Type B pancreatic cell (in vitro differentiated cells): ENCODE measurements at places on chromosomes 2 and 18.

- no peak overlapping the region for H3K4me3 ChIP-seq
- H3K36me3 ChIP-seq: no peaks in the 10 kb centered on the region
- H3K4me1 ChIP-seq: no peaks in the 10 kb centered on the region
- H3K27me3 ChIP-seq: no peaks in the 10 kb centered on the region
These were observed 240.2 kb downstream of the FSIP2 start for GRCh38 chr2:185978634-185979407.

DNA sequence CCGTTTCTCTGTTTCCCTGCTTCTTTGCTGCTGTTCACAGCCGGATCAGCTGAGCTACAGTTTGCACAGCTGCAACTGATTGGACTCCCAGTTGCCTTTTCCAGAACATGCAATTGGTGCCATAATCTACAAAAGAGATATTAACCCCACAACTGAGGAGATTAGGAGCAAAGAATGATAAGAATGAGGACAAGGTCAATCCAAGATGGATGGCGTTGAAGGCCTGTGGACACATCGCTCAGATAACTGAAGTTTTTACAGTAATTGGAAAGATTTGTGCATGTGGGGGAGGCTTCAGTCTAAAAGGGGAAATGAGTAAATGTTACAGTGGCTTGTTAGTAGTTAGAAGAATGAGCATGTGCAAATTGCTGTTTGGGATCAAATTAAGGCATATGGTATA, 263.2 kb downstream of the TGIF1 start:
- H3K36me3 ChIP-seq: no peaks in the 10 kb centered on the region
- peaks cover 33% of the 10 kb centered on the region for H3K4me1 ChIP-seq
- DNase-seq: no peak
- H3K27ac ChIP-seq: no peak overlapping the region
- no peaks in the 10 kb centered on the region for H3K27me3 ChIP-seq
- H3K4me3 ChIP-seq: no peak overlapping the region

DNA sequence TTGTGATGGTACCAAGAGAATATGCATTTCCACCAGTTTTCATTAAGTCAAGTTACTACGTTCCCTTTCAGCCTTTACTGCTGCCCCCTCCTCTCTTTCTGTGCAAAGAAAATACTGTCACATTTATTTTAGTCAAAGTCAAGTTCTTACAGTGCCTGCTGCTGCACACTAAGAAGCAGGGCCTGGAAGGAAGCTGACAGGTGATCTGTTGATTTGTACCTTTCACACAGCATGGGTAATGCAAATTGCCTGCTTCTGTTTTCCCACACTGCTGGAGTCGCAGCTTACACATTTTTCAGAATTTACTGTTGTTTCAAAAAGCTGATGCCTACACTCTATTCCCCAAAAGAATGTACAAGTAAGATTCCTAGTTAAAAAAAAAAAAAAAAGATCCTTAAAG, 48.7 kb upstream of the CD226 start:
- no peaks in the 10 kb centered on the region for H3K36me3 ChIP-seq
- H3K4me3 ChIP-seq: no peak overlapping the region
- no peaks in the 10 kb centered on the region for H3K27me3 ChIP-seq
- H3K4me1 ChIP-seq: peaks cover 4% of the 10 kb centered on the region

- DNase-seq: no peak
- peaks cover 11% of the 10 kb centered on the region for H3K36me3 ChIP-seq
- peaks cover 5% of the 10 kb centered on the region for H3K4me1 ChIP-seq
- no peak overlapping the region for H3K27ac ChIP-seq
- H3K4me3 ChIP-seq: no peak overlapping the region
These were observed 63.4 kb downstream of the MREG start for GRCh38 chr2:215949991-215950404.

GRCh38 chr2:240591226-240591625, 4.7 kb downstream of the CAPN10 start:
- H3K27me3 ChIP-seq: no peaks in the 10 kb centered on the region
- H3K4me1 ChIP-seq: peaks cover 17% of the 10 kb centered on the region
- H3K36me3 ChIP-seq: peaks cover 3% of the 10 kb centered on the region
- no peak for DNase-seq

DNA sequence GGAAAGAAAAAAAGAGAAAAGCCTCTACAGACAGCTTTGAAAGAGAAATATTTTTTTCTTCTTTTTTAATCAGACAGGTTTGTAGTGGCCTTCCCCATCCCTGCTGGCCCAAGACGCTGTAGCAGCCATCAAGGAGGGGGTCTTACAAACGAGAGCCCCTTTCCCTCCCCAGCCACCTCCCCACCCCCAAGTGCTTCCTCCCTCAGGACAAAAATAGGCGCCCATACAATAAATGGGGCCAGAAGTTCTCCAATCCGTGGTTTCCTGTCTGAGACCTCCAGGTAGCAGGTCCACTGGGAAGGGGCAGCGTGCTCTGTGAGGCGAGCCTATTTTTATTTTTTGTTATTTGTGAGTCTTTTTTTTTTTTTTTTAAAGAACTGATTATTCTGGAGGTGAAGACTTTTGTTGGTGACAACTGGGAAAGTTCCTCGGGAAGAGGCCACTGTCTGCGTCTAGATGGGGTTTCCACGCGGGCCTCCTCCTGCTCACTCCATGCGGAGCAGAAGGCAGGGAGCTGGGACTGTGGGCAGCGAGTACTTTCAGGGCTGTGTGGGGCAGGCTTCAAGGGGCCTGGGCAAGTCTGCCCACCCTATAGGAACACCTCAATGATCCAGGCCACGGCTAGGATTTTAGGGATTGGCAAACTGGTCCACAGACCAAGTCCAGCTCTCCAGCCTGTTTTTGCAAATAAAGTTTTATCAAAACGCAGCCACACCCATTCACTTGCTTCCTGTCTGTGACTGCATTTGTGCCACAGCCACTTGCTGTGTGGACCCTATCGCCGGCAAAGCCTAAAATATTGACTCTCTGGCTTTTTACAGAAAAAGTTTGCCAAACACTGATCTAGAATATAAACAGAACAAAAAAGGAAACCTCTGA, 139.6 kb downstream of the CTIF start:
- H3K36me3 ChIP-seq: no peaks in the 10 kb centered on the region
- H3K27me3 ChIP-seq: no peaks in the 10 kb centered on the region
- H3K27ac ChIP-seq: no peak overlapping the region
- no peak for DNase-seq
- peaks cover 14% of the 10 kb centered on the region for H3K4me1 ChIP-seq
- H3K4me3 ChIP-seq: no peak overlapping the region

- H3K27me3 ChIP-seq: no peaks in the 10 kb centered on the region
- H3K27ac ChIP-seq: no peak overlapping the region
- peaks cover 26% of the 10 kb centered on the region for H3K36me3 ChIP-seq
- H3K4me1 ChIP-seq: peaks cover 9% of the 10 kb centered on the region
These were observed 45.5 kb downstream of the RNF152 start for GRCh38 chr18:61847164-61847791.

DNA sequence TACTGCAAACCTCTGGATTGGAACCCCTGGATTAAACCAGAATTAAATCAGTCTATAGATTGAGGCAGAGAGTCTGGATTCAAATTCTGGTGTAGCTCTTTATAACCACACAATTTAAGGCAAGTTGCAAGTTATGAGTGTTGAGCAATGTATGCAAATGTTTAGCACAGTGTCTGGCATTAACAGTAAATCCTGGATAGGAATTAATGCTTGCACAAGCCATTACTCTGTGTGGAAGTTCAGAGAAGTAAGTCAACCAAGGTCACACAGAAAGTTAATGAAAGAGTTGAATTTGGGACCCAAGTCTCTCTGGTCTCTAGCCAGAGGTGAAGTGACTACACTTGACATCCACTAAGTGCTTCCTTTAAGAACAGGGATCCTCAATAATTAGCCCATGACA, 2.0 kb upstream of the MARCO start:
- no peak overlapping the region for H3K27ac ChIP-seq
- H3K27me3 ChIP-seq: peaks cover 11% of the 10 kb centered on the region
- no peak for DNase-seq
- no peaks in the 10 kb centered on the region for H3K4me1 ChIP-seq
- H3K36me3 ChIP-seq: no peaks in the 10 kb centered on the region

DNA sequence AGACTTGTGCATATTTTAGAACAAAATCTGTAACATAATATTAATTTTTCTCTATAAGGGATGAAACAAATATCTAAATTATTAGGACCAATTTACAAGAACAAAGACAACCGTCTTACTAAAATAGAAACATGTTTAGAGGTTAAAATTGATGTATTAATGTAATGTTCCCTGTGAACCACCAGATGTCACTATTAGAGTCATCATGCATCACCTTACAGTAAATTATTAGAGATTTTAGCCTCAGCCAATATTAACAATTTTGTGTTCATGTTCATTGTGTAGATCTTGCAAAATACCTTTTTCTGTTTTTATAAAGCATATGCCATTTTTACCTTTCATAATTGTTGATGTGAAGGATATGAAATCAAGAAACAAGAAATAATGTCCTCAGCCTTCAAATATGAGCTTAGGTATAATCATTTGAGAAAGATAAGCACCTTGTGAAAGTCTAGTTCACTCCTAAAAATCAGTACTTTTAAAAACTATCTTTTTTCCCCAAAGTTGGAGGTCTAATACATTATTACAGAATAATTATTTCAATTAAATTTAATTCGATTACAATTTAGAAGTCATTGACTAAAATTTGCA, 344.3 kb upstream of the KCNH7 start:
- peaks cover 6% of the 10 kb centered on the region for H3K27me3 ChIP-seq
- no peak overlapping the region for H3K27ac ChIP-seq
- H3K4me1 ChIP-seq: peaks cover 13% of the 10 kb centered on the region
- no peak overlapping the region for H3K4me3 ChIP-seq
- DNase-seq: no peak
- H3K36me3 ChIP-seq: no peaks in the 10 kb centered on the region

DNA sequence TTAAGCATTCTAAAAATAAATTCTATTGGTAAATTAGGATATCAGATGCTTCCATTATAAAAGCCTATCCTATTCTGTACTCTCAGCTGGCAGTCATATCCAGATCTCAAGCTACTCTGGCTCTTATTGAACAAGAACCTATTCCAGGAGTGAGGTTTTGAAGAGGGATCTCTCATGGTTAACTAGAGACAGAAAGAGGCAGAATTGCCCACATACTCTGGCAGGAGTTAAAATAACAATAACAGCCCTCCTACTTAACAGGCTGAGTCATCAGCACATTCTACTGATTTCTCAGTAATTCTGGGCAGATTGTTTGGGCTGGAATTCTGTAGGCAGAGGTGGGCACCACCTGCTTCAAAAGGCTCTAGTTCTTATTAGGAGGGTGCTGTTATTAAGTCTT, 142.0 kb upstream of the UNC80 start:
- no peak overlapping the region for H3K4me3 ChIP-seq
- H3K27ac ChIP-seq: no peak overlapping the region
- peaks cover 3% of the 10 kb centered on the region for H3K36me3 ChIP-seq
- H3K27me3 ChIP-seq: no peaks in the 10 kb centered on the region
- no peak for DNase-seq

- H3K4me3 ChIP-seq: no peak overlapping the region
- no peaks in the 10 kb centered on the region for H3K36me3 ChIP-seq
- peaks cover 30% of the 10 kb centered on the region for H3K27me3 ChIP-seq
These were observed 13.8 kb upstream of the KCNF1 start for GRCh38 chr2:10897956-10898355.

DNA sequence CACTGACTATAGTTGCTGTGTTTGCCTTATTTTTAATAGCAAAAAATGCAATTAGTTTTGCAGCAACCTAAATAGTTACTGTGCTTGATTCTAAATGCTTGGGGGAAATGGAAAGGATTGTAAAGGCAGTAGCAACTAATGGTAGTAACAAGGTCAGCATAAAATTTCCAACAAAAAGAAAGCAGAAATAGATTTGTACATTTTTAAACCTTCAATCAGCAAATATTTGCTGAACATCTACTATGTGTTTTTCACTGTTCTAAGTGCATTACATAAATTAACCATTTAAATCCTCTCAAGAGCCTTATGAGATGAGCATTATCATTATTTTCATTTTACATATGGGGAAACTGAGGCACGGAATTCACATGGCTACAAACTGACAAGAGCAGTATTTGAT, 308.0 kb upstream of the UBE2E3 start:
- no peak for DNase-seq
- no peak overlapping the region for H3K4me3 ChIP-seq
- H3K27me3 ChIP-seq: peaks cover 6% of the 10 kb centered on the region
- H3K4me1 ChIP-seq: peaks cover 17% of the 10 kb centered on the region
- no peak overlapping the region for H3K27ac ChIP-seq
- H3K36me3 ChIP-seq: no peaks in the 10 kb centered on the region

- H3K27me3 ChIP-seq: no peaks in the 10 kb centered on the region
- no peak overlapping the region for H3K27ac ChIP-seq
- peaks cover 44% of the 10 kb centered on the region for H3K36me3 ChIP-seq
- H3K4me3 ChIP-seq: no peak overlapping the region
- DNase-seq: no peak
These were observed 15.0 kb downstream of the ELAC1 start for GRCh38 chr18:50982802-50983179.

- H3K36me3 ChIP-seq: no peaks in the 10 kb centered on the region
- H3K4me1 ChIP-seq: no peaks in the 10 kb centered on the region
- no peak overlapping the region for H3K4me3 ChIP-seq
- DNase-seq: no peak
- no peak overlapping the region for H3K27ac ChIP-seq
These were observed 413.6 kb downstream of the PTH2R start for GRCh38 chr2:208820014-208820688.

- H3K27me3 ChIP-seq: peaks cover 7% of the 10 kb centered on the region
- peaks cover 5% of the 10 kb centered on the region for H3K4me1 ChIP-seq
- H3K4me3 ChIP-seq: no peak overlapping the region
- H3K27ac ChIP-seq: no peak overlapping the region
These were observed 5.1 kb upstream of the TWSG1 start for GRCh38 chr18:9329471-9329870.

DNA sequence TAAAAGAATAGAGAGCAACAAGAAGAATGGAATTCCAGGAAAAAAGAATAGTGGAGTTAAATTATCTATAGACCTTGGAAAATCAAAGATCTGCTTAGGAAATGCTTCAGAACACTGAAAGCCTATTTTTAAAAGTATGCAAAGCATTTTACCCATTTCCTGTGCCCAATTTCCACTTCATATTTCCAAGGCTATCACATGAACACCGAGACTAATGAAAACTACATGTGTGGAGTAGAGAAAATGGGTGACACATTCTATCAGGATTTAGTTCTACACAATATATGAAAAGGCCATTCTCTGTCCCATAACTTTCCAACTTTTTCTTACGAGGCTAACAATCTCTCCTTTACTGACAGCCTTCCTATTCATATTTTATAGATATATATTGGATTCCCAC, 279.4 kb downstream of the CCDC178 start:
- no peak for DNase-seq
- H3K27me3 ChIP-seq: no peaks in the 10 kb centered on the region
- H3K4me3 ChIP-seq: no peak overlapping the region
- no peaks in the 10 kb centered on the region for H3K36me3 ChIP-seq

DNA sequence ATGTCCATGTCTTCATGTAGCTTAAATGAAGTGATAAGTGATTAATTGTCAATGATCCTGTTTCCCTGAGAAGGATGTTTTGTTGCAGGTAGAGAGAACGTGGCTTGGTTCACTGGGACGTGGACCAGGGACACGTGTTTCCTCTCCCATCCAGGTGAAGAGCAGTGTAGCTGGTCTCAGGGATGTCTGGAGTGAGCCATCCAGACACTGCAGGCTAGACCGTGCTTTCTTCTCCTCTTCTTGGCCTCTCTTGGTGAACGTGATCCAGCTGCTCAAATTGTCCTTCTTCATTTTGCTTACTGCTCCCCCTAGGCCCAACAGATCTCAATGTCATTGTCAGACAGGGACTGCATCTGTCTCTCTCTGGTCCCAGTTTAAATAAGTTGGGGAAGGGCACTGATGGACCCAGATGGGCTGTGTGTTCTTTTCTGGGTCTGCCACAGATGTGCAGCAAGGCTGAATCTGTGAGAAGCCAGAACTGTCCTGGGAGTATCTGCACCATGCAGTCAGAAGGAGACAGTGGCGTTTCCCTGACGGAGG, 263.8 kb downstream of the CYRIA start:
- no peak overlapping the region for H3K4me3 ChIP-seq
- no peak for DNase-seq
- no peaks in the 10 kb centered on the region for H3K36me3 ChIP-seq
- H3K27ac ChIP-seq: no peak overlapping the region
